NCI-H524 (cell line): ENCODE measurements at places on chromosomes 16 and 17.

DNA sequence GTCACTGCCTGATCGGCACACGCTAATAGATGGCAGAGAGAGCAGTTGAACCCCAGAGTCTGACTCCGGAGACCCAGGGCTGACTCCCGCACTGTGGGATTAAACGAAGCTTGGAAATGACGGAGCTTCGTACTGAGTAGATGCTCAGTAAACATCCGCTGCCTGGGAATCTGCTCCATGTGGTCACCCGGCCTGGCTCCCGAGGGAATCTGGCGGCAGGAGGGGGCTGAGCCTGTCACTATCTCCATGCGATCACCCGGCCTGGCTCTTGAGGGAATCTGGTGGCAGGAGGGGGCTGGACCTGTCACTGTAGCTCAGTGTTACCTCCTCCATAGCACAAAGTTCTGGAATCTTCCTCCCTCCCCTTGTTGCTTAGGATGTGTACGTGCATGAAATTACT, 139.7 kb upstream of the CIBAR2 start:
- no peak for DNase-seq

DNA sequence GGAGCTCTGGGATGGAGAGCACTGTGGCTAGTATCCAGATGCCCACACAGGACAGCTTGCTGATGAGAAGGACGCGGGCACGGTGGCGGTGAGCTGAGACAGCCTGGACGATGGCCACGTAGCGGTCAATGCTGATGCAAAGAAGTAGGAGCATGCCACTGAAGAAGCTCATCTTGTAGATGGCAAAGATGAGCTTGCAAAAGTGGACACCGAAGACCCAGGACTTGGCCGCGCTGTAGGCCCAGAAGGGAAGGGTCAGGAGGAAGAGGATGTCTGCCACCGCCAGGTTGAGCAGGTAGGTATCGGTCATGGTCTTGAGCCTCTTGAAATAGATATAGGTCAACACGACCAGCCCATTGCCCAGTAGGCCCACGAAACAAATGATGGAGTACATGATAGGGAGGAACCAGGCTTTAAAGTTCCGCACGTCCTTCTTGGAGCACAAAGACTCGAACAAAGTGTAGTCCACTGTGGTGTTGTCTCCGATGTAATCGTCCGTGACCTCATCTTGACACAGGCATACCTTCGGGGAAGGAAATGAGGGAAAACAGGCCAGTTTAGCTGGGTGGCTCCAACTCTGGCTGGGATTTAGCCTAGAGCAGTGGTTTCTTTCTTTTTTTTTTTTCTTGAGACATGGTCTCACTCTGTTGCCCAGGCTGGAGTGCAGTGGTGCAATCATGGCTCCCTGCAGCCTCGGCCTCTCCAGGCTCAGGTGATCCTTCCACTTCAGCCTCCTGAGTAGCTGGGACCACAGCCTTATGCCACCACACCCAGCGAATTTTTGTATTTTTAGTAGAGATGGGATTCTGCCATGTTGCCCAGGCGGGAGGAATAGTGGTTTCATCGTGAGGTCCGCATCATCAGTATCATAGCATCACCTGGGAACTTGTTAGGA, 9.7 kb downstream of the CCR7 start:
- no peak for DNase-seq

- DNase-seq = no peak
Observed at GRCh38 chr16:10224850-10225249, 42.6 kb upstream of the GRIN2A start.

GRCh38 chr17:46072998-46073397, 73.9 kb downstream of the STH start:
- no peak for DNase-seq

- DNase-seq = peak; percentile 91
Observed at GRCh38 chr17:59829217-59830006, 63.3 kb downstream of the TUBD1 start.

DNA sequence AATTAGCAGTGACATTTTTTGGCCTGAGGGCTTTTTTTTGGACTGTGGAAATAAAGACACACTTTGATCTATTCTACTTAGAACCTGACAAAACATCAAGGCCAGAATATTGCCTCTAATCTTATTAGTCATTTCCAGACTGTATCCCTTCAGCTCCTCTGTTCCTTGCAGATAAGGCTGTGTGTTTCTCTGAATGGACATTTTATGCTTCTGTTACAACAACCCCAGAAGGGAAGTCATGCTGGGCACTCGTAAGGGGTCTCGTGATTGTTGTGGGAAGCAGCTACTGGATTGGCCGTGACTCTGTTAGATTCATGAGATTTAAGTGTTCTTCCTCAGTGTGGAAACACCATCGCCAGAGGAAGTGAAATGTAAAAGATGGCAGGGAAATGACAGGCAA, 31.6 kb upstream of the HS3ST2 start:
- DNase-seq = no peak

DNA sequence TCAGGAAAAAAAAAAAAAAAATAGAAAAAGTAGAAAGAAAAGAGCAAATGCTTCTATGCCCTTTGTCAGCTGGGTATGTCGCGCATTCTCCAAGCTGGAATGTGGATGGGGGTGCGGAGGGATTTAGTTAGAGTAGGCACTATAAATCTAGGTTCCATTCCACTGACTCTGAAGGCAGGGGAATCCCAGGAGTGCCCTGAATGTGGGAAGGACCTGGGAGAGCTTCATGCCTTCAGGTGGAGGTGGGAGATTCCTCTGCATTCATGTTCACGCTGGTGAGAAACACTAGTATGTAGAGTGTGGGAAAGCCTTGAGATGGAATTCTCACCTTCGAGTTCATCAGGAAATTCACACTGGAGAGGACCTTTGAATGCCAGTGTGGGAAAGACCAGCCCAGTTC, 12.4 kb downstream of the ZNF232 start:
- no peak for DNase-seq

- no peak for DNase-seq
Observed at GRCh38 chr17:39632153-39632941, 4.6 kb upstream of the STARD3 start.

GRCh38 chr17:83109793-83110645, 30.6 kb downstream of the METRNL start:
- no peak for DNase-seq

DNA sequence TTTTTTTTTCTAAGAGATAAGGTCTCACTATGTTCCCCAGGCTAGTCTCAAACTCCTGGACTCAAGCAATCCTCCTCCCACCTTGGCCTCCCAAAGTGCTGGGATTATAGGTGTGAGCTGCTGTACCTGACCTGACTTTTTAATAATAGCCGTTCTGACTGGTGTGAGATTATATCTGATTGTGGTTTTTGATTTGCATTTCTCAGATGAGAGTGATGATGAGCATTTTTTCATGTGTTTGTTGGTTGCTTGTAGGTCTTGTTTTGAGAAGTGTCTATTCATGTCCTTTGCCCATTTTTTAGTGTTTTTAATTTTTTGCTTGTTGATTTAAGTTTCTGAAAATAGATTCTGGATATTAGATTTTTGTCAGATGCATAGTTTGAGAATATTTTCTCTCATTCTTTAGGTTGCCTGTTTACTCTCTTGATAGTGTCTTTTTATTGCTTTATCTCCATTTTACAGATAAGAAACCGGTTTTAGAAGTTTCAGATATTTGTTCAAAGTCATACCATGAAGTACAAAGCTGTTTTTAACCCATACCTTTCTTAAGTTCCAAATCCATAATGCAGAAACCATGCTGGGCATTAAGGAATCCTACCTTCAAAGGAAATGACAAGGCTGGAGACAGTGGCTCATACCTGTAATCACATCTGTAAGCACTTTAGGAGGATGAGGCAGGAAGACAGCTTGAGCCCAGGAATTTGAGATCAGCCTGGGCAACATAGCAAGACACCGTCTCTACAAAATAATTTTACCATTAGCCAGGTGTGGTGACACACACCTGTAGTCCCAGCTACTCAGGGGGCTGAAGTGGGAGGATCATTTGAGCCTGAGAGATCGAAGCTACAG, 168.4 kb upstream of the TBX2 start:
- no peak for DNase-seq

- DNase-seq = no peak
Observed at GRCh38 chr16:78321620-78322360, 222.3 kb downstream of the WWOX start.

DNA sequence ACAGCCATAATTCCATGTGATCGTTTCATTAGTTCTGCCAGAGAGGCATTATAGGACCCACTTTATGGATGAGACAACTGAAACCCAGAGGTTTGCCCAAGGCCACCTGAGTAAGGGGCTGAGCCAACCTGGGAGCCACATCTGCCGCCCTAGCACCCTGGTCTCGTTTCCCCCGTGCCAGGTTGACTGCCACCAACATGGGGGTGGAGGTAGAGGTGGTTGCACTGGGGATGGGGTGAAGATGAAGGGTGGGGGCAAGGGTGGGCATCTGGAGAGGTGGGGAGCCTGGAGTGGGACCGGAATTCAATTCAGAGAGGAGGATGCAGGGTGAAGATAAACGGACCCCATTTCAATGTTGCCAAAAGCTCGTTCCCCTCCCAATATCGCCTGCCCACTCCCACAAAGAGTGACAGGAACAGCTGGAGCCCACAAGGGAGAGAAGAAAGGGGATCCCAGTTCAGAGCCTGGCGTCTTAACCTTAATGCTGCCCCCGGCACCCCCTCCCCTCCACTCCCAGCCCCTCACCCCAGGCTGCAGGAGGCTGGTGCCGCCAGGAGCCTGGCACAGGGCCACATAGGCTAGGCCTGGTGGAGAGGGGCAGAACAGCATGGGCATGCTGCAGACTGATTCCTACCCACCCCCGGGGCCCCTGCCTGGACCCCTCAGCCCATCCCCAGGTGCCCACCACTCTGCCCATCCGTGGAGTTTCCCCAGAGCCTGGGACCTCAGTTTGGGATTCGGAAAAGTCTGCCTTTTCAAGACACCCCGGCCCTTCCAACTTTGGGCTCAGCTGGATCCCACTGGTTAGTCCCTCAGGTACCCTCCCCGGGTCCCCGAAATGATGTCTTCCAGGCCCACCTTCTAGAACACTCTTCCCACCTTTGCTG, 29.6 kb downstream of the NGFR start:
- no peak for DNase-seq

DNA sequence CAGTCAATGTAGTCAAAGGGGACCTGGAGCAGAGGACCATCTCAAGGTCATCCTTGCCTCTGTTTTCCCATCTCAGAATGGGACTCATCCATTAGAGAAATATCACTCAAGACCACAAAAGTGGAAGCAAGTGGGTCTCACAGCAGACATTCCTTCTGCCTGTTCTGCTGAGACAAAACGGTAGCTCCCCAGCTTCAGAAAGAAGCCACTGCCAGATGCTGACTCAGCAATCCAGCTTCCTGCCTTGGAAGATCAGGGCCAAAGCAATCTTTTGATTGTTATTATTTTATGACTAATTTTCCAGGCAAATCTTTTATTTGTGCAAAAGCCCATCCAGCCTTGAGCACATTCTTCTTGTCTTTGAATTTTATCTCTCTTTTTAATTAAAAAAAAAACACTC, 86.8 kb downstream of the CCT6B start:
- no peak for DNase-seq
